ENCODE measurements at places on chromosomes 5 and 9.

DNA sequence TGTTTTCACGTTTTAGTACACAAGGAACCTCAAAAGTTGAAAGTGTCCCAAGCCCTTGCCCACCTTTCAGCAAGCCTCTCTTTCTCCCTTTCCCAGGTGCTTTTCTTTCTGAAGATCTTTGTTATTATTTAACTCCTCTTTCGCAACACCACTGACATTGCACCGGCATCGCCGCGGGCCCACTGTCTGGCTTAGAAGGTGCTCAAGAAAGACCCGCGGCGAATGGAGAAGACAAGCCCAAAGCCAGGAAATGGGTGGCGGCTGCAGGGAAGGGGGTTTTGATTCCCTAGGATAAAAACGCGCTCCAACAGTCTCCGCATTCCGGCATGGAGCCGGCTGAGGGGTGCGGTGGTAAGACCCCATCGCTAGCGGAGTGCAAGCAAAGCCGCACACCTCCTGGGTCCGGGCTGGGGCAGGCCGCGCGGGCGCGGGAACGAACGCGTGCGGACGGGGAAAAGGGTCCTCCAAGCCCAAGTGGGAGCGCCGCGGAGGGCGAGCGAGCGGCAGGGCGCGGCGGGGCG, 404 bp upstream of the AFAP1L1 start:
- H3K4me1 ChIP-seq, result 0 out of 2 replicates have a peak, but pooled peaks cover 7% of the 10 kb centered on the region
- peak overlapping the region; percentile 52 for H3K4me3 ChIP-seq
- no peaks in the 10 kb centered on the region for H3K36me3 ChIP-seq
- no peak overlapping the region for H3K27ac ChIP-seq
- peak; percentile 58 for DNase-seq
- H3K27me3 ChIP-seq, result no peaks in the 10 kb centered on the region

GRCh38 chr9:69918322-69918721, 97.7 kb downstream of the CFAP95 start:
- no peak overlapping the region for H3K27ac ChIP-seq
- H3K4me3 ChIP-seq, result no peak overlapping the region
- no peaks in the 10 kb centered on the region for H3K4me1 ChIP-seq
- DNase-seq, result no peak

- no peaks in the 10 kb centered on the region for H3K4me1 ChIP-seq
- no peak overlapping the region for H3K27ac ChIP-seq
- H3K36me3 ChIP-seq, result no peaks in the 10 kb centered on the region
- no peaks in the 10 kb centered on the region for H3K27me3 ChIP-seq
Observed at GRCh38 chr9:107983181-107983603, 493.6 kb upstream of the KLF4 start.

DNA sequence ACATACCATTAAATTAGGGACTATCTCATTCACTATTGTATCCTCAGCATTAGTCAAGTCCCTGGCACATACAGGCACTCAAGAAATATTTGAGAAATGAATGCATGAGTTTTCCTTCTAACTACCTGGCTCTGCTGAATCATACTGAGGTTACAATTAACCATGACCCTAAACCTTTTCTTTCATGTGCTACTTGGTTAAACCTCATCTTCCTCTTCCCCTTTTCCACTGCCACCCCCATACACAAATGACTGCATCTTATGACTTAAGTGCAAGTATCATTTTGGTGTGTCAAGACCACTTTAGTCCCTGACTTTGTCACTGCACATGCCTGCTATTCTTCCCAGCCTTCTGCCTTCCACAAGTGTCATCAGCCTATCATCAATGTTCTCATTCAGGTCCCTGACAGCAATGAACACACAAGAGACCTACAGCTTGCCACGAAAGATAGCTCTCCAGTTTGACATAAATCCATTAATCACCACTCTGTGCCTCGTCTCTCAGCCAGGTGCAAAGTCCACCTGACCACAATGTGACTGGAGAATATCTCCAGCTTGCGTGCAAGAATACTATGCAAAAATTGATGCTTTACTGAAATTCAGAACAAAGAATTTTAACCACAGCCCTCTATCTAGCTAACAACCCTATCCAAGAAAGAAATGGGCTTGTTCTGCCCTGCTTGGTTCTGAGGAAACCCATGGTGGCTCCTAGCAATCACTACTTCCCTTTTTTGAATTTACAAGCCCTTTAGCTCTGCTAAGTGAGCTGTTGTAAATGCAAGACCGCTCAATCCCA, 74.5 kb downstream of the MAPKAP1 start:
- H3K4me1 ChIP-seq, result peaks cover 27% of the 10 kb centered on the region
- no peaks in the 10 kb centered on the region for H3K36me3 ChIP-seq
- peak overlapping the region; percentile 68 for H3K27ac ChIP-seq
- H3K4me3 ChIP-seq, result no peak overlapping the region

DNA sequence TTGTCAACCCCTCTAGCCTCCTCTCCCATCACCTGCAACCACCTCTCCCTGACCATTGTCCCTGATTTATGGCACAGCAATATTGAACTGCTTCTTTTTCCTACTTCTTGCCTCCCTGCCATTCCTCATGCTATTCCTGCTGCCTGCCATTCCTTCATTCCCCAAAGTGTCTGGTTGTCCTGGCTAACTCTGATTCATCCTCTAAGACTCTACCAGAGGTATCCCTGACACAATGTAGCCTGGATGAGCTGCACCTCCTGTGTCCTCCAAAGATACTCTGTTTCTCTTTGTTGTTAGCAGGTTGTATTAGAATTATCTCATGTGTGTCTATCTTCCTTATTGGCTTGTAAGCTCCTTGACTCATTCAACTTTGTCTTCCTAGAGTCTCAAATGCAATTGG, 53.5 kb upstream of the PTPN3 start:
- no peak for DNase-seq
- no peaks in the 10 kb centered on the region for H3K27me3 ChIP-seq
- no peak overlapping the region for H3K4me3 ChIP-seq
- H3K27ac ChIP-seq, result no peak overlapping the region
- H3K4me1 ChIP-seq, result 0 out of 2 replicates have a peak, but pooled peaks cover 4% of the 10 kb centered on the region

- DNase-seq, result no peak
- H3K4me1 ChIP-seq, result no peaks in the 10 kb centered on the region
- H3K36me3 ChIP-seq, result no peaks in the 10 kb centered on the region
- H3K4me3 ChIP-seq, result no peak overlapping the region
- H3K27me3 ChIP-seq, result no peaks in the 10 kb centered on the region
Observed at GRCh38 chr9:19533373-19533772, 124.6 kb downstream of the ACER2 start.

DNA sequence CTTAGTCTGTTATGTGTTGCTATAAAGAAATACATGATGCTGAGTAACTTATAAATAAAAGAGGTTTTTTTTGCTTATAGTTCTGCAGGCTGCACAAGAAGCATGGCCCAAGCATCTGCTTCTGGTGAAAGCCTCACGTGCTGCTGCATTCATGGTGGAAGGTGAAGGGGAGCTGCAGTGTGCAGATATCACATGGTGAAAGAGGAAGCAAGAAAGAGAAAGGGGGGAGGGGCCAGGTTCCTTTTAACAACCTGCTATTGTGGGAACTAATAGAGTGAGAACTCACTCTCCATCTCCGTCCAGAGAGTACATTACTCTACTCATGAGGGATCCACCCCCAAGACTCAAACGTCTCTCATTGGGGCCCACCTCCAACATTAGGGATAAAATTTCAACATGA, 12.5 kb upstream of the PARP8 start:
- no peaks in the 10 kb centered on the region for H3K27me3 ChIP-seq
- H3K27ac ChIP-seq, result no peak overlapping the region
- H3K36me3 ChIP-seq, result no peaks in the 10 kb centered on the region

DNA sequence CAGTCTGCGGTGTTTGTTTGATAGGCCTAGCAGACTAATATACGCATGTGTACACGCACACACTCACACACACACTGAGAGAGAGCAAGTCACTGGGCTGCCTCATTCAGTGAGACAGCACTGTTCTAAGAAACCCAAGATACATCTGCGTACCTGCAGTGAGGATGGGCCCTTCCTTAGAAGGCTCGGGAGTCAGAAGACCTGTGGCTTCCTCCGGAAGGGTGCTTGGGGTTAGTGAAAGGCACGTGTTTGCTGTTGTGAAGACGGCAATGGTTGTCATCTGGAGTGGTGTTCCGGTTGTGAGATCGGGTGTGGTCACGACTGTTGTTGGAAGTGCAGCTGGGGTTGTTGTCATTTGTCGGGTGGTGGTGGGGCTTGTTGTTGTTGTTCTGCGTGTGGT, 11.7 kb downstream of the TIMD4 start:
- no peak for DNase-seq
- H3K4me1 ChIP-seq, result no peaks in the 10 kb centered on the region
- H3K27me3 ChIP-seq, result no peaks in the 10 kb centered on the region
- H3K4me3 ChIP-seq, result no peak overlapping the region

- H3K27me3 ChIP-seq, result no peaks in the 10 kb centered on the region
- DNase-seq, result peak; percentile 47
- no peak overlapping the region for H3K27ac ChIP-seq
- peaks cover 5% of the 10 kb centered on the region for H3K4me1 ChIP-seq
Observed at GRCh38 chr9:119961774-119962424, 592.7 kb upstream of the BRINP1 start.

DNA sequence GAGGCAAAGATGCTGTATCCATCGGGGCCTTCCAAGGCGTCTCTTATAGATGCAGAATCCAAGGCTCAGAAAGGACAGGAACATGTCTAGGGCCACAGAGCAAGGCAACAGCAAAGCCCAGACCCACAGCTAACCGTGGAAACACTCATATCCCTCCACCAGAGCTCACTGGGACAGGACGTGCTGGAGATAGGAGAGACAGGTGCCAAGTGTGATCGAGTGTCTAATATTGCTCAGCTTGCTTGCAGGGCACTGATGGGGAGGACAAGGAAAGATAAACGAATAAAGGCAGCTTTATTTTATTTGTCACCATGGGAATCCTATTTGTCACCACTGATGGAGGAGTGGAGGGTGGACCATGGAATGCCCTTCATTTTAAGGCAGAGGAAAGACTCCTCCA, 44.0 kb upstream of the AKNA start:
- no peak for DNase-seq
- no peak overlapping the region for H3K4me3 ChIP-seq
- H3K27me3 ChIP-seq, result no peaks in the 10 kb centered on the region

- no peak overlapping the region for H3K4me3 ChIP-seq
- H3K4me1 ChIP-seq, result no peaks in the 10 kb centered on the region
- no peaks in the 10 kb centered on the region for H3K36me3 ChIP-seq
- H3K27me3 ChIP-seq, result no peaks in the 10 kb centered on the region
- no peak for DNase-seq
Observed at GRCh38 chr5:167934551-167934971, 356.9 kb upstream of the WWC1 start.

- H3K27ac ChIP-seq, result no peak overlapping the region
- no peaks in the 10 kb centered on the region for H3K27me3 ChIP-seq
- H3K4me3 ChIP-seq, result no peak overlapping the region
- no peaks in the 10 kb centered on the region for H3K36me3 ChIP-seq
- DNase-seq, result no peak
- H3K4me1 ChIP-seq, result no peaks in the 10 kb centered on the region
Observed at GRCh38 chr9:27194401-27195091, 85.5 kb downstream of the TEK start.

DNA sequence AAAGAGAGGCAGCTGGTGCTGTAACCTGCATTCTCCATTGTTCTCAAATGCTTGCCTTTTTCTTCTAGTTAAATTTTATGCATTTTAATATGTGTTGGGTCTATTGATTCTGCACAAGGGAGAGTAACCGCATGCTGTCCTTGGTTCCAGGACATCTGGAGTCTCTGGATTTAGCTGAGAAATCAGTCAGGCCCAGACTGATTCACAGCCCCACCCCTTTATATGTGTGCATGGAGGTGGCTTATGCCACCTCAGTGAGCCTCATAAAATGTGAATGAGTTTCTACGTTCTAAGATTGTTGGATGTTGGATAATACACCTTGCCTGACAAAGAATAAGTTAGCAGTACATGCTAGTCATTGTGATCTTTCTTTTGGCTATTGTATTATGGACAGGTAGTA, 110.1 kb upstream of the PANK3 start:
- H3K4me1 ChIP-seq, result peaks cover 39% of the 10 kb centered on the region
- no peaks in the 10 kb centered on the region for H3K36me3 ChIP-seq
- DNase-seq, result no peak
- H3K27me3 ChIP-seq, result no peaks in the 10 kb centered on the region
- H3K27ac ChIP-seq, result no peak overlapping the region
- no peak overlapping the region for H3K4me3 ChIP-seq

- no peaks in the 10 kb centered on the region for H3K27me3 ChIP-seq
- DNase-seq, result no peak
- H3K36me3 ChIP-seq, result no peaks in the 10 kb centered on the region
- H3K4me3 ChIP-seq, result no peak overlapping the region
- peak overlapping the region; percentile 9 for H3K27ac ChIP-seq
- peaks cover 9% of the 10 kb centered on the region for H3K4me1 ChIP-seq
Observed at GRCh38 chr5:127941646-127942045, 141.9 kb upstream of the SLC12A2 start.

- H3K27me3 ChIP-seq, result no peaks in the 10 kb centered on the region
- DNase-seq, result no peak
- H3K36me3 ChIP-seq, result no peaks in the 10 kb centered on the region
- H3K4me3 ChIP-seq, result no peak overlapping the region
- H3K27ac ChIP-seq, result no peak overlapping the region
Observed at GRCh38 chr5:154783774-154784460, 28.7 kb downstream of the LARP1 start.

- H3K4me1 ChIP-seq, result no peaks in the 10 kb centered on the region
- no peak overlapping the region for H3K27ac ChIP-seq
- no peaks in the 10 kb centered on the region for H3K27me3 ChIP-seq
- H3K4me3 ChIP-seq, result no peak overlapping the region
- H3K36me3 ChIP-seq, result no peaks in the 10 kb centered on the region
Observed at GRCh38 chr9:83601463-83601862, 21.5 kb upstream of the IDNK start.

- H3K4me1 ChIP-seq, result peaks cover 31% of the 10 kb centered on the region
- no peak overlapping the region for H3K4me3 ChIP-seq
- no peaks in the 10 kb centered on the region for H3K27me3 ChIP-seq
- no peak for DNase-seq
Observed at GRCh38 chr5:61053937-61054336, 108.3 kb downstream of the SMIM15 start.

DNA sequence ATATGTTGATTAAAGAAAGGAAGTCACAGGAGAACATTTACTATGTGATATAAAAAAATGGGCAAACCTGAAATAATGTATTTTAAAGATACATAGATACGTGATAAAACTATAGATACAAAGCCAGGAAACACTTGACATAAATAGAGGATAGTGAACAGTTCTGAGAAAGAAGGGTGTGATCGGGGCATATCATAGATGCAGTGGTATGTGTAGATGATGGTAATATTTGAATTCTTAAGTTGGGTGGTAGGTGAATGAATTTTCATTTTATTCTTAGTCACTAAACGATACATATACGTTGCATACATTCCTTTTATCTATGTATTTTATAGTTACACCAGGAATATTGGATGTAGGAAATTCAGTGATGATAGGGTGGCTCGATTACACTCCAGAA, 138.7 kb upstream of the ARRDC3 start:
- no peak for DNase-seq
- no peaks in the 10 kb centered on the region for H3K4me1 ChIP-seq
- no peaks in the 10 kb centered on the region for H3K36me3 ChIP-seq
- H3K4me3 ChIP-seq, result no peak overlapping the region
- H3K27me3 ChIP-seq, result no peaks in the 10 kb centered on the region
- H3K27ac ChIP-seq, result no peak overlapping the region

DNA sequence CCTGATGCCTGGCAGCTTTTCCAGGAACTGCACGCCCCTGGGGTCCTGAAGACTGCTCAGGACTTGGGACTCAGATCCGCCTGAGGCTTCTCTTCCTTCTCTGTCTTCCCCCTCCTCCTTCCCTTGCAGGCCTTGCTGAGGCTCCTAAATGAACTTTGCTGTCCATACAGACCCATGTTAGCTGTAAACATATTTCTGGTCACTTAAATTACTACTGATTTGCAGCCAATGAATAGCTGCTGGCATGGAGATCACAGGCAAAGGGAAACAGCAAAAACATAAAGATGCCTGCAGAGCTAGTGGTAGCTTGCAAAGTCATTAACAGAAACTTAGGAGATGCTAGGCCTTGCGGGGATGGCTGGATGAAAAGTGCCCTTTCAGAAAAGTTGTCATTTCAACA, 261.9 kb downstream of the GADD45G start:
- H3K27ac ChIP-seq, result no peak overlapping the region
- H3K36me3 ChIP-seq, result no peaks in the 10 kb centered on the region
- H3K4me1 ChIP-seq, result no peaks in the 10 kb centered on the region
- no peak for DNase-seq
- no peaks in the 10 kb centered on the region for H3K27me3 ChIP-seq
- no peak overlapping the region for H3K4me3 ChIP-seq

Data from Caco-2 (cell line).